NCI-H2081 treated with DMSO at 0.1 percent for 48 hours (cell line): ENCODE measurements at places on chromosomes 13 and 19.

DNA sequence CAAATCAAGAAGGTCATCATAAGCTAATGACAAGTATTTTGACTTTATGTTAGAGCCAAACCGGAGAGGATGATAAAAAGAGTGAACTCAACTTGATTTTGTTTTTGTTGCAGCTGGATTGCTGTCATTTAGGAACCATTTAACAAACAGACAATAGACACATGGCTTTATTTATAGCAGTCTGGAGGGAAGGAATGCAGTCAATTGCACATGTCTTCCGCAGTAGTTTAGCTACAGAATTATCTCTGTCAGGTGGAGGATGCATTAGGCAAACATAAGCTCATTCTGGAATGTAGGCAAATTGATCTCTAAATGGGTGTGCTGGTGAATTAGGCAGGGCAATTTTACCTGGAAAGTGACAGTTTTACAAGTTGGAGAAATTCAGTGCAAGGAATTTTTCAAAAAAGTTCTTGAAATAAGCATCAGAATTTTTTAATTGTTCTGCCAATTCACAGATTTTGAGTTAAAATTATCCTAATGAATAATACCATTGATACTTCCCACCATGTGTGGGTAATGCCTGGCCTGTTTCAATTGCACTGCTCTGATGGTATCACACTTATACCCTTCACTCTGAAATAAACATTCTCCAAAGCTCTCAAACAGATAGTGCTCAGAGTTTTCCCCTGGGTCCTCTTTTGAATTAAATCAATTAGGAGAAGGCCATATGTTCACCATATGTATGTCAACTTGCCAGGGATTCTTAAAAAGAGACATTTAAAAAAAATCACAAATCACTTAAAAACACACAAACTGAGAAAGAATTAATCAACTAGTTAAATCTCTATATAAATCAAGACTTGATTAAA, 318.3 kb downstream of the NDFIP2 start:
- DNase-seq: no peak

DNA sequence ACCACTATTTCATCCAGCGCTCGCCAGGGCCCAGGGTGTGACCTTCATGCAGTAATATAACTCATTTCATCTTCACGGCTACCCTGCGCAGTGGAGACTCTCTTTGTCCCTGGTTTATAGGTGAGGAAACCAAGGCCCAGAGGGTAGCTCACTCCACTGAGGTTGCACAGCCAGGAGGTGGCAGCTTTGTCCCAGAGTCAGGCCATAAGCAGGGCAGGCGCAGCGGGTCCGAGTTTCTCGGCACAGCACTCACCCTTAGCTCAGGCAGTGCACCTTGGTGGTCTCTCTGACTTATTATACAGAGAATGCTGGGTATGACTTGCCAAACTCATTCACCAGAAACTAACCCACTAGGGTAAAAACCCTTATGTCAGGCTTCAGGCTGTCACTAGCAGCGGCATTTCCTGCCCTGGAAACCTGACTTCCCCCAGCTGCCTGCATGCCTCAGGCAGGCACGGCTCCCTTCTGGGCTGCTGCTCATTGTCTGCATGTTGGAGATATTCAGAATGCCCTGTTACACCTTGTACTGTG, 24.5 kb downstream of the PPP5C start:
- DNase-seq: no peak

DNA sequence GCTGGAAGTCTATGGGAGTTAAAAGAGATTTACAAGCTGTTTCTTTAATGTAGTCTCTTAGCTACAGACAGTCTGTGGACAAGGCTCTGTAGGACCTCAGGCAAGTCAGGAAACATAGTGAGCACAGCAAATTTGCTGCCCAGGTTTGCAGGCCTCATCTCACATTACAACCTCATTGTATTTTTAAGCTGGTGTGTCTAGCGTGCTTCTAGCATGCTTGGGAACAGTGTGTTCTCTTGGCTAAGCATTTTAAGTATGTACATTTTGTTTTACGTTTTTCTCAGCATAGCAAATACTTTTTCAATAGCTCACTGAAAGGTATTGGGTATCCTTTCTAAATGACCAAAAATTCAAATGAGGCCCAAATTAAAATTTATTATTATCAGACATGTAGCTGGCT, 113.2 kb downstream of the STARD13 start:
- DNase-seq: no peak

DNA sequence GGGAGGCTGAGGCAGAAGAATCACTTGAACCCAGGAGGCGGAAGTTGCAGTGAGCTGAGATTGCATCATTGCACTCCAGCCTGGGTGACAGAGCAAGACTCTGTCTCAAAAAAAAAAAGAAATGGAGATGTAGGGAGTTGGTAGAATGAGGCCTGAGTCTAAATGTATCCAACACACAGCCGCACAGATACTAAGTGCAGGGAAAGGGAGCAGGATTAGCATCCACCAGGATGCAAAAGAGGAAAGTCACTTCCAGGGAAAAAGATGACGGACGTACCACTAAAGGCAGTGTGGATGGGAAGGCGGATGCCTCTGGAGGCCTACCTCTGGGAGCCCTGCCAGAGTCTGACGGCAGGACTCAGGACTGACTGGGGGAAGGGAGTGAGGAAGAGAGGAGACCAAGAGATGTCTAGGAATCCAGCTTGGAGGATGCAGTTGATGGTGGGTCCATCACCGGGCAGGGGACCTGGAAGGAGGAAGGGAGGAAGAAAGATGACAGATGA, 6.8 kb downstream of the FAM98C start:
- no peak for DNase-seq

- DNase-seq: no peak
Measured at GRCh38 chr19:3270902-3271301, 46.4 kb downstream of the CELF5 start.

GRCh38 chr13:96080676-96081075, 9.2 kb upstream of the HS6ST3 start:
- no peak for DNase-seq

DNA sequence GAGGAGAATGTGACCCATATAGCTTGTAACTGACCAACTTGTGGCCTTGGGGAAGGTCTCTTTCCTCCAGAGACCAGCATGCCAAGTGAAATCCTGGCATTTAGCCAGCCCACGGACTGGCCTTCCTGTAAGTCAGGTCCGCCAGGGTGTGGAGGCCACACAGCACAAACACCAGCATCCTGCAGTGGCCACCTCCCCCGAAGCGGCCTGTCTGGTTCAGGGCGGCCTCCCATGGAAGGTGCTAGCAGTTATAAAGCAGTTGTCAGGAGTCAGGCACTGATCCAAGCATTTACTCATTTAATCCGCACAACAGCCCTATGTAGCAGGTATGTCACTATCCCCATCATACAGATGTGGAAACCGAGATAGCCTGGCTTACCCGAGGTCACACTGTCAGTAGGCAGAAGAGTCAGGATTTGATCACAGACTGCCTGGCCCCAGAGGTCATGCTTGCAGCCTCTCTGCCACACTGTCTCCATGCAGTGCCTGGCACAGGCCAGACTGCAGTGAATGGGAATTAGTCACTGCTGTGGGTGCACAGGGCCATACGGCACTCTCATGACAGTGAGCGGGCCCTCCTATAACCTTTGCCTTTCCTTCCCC, 36.7 kb downstream of the CAPN12 start:
- DNase-seq: no peak

DNA sequence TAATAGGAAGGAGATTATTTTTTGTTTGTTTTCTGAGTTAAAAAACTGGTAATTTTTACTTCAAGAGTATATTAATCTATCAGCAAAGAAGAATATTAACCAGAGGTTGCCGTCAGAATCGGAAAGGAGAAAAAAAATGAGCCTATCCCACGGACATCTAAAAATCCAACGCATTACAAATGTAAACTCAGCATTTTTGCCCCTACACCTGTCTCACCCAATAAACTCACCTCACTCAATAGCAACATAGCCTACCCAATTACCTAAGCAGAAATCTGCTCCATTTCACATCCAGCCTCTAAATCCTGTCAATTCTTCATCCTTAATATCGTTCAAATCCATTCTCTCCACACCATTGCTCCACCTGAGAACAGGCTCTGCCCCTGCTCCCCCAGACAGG, 10.4 kb upstream of the DIAPH3 start:
- DNase-seq: no peak

- no peak for DNase-seq
Measured at GRCh38 chr13:109803825-109804224, 17.4 kb upstream of the IRS2 start.

- no peak for DNase-seq
Measured at GRCh38 chr19:15307169-15307568, 25.2 kb downstream of the BRD4 start.

DNA sequence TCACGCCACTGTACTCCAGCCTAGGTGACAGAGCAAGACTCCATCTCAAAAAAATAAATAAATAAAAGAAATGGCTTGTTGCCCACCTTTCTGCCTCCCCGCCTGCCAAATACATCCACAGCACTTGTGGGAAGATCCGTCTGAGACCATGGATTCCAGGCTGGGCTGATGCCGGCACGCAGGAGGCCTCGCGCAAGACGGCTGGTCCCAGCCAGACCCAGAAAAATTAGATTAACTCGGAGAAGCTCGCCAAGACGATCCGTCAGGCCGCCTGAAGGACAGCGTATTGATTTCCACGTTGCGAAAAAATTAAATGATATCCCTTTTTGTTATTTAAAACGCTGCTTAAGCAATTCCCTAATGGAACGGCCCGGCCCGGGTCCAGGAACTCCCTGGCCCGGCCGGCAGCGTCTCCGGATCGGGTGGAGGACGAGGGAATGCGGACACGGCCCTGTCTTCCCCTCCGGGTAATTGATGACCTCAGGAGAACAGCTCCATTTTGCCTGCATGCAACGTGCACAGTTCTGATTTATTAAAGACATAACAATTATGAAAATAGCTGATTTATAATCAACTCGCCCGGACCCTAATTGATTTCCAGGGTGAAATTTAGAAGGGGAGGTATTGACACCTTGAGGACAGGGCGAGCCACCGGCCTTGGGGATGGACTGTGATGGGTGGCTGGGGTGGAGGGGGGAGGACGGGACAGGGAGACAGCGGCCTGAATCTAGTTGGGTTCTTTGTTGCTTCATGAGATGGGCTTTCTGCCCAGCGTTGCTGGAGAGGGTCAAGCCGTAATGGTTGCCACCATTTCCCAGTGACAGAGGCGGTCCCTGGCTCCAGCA, 52.1 kb downstream of the ZNRF4 start:
- DNase-seq: no peak

DNA sequence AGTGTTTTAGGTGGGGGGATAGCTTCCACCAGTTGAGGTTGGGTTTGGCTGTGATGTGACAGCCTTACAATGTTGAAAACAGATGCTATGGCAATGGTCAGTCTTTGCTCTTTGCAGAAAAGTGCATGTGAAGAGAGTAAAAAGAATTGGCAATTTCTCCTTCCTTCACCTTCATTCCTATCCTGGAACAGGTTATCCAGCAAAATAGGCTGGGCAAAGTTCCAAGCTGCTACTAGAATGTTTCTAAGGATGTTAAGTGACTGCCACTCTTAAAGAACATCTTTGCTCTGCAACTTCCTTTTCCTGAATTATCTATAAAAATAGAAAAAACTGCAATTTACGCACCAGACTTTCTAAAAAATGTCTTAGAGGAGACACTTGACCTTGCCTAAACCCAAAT, 50.1 kb upstream of the MYCBP2 start:
- DNase-seq: no peak

GRCh38 chr13:51628059-51628852, 44.0 kb downstream of the WDFY2 start:
- no peak for DNase-seq

DNA sequence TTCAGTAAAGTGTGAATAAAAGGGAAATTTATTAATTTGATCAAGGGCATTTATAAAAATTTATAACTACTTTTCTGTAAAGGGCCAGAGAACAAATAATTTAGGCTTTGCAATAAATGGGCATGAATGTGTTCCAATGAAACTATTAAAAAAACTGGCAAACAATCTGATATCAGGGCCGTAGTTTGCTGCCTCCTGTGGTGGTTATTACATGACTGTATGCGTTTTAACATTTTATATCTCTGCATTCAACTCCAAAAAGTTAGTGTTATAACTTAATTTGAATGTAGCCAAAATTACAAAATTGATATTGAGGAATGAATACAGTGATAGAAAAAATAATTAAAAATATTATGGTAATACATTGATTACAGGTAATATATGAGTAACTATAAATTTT, 80.5 kb upstream of the POSTN start:
- DNase-seq: no peak

- DNase-seq: no peak
Measured at GRCh38 chr19:12885749-12886650, 1.0 kb downstream of the KLF1 start.
